Metanephros (tissue), 2 donors: ENCODE measurements at places on chromosomes 13 and 19. TPM values are rescaled to one million over a fixed set of nuclear protein-coding genes. Genes with fewer than 3 reads are reported as not detected.

The METTL21C gene
- 0.82 TPM for total RNA-seq

The PAF1 gene
- total RNA-seq = 30.4 TPM

The SULT2B1 gene
- total RNA-seq = not detected

The TEX26 gene
- not detected for total RNA-seq

The SLC17A7 gene
- total RNA-seq = 2.8 TPM

The ZFP30 gene
- total RNA-seq = 19.9 TPM

The ADGRL1 gene
- 52.5 TPM for total RNA-seq
